ENCODE measurements at places on chromosomes 5 and 9.

DNA sequence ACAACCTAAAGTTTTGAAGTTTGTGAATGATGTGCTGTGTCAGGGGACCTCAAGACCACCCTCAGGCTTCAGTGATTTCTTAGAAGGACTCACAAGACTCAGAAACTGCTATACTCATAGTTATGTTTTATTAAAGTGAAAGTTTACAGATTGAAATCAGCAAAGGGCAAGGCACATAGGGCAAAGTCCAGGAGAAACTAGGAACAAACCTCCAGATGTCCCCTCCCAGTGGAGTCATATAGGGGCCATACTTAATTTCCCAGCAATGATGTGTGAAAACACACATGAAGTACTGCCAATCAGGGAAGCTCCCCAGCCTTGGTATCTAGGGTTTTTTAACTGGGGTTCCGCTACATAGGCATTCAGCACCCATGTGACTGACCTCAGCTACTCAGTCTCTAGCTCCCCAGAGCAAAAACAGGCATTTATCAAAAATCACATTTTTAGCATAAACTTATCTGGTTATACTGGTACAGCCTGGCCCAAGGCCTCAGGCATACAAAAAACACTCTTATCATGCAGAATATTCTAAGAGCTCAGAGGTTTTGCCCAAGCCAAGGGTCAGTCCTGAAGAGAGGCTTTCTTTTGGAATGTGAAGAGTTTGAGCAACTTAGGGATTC, 74.7 kb upstream of the ANKRD55 start:
- no peak for DNase-seq

DNA sequence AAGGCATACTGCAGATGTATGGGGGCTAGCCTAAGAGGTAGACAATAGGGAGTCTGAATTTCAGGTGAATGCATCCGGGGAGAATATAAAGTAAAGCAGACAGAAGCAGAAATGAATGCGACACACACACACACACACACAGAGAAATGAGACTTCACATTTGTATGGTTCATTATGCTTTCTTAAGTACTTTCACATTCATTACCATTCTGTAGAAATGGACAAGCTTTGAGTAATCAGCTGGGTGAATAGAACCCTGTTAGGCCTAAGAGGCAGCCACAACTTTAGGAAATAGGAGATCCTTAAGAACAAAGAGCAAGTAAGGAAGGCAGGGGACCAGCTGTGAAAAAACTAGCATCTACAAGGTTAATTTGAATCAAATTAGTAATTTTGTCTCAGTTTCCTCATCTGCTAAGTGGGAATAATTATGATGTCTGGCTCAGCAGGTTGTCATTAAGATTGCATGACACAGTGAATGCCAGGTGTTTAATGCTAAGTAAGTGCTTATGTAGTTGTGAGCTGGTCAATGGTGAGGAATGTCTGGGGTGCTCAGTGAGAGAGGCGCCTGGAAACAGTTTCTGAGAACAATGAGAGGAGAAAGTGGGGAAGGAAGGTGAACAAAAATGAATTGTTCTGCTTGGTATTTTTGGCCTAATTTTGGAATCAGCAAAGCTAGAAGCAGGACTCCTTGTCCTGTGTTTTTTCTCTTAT, 265.8 kb upstream of the CLINT1 start:
- DNase-seq, result no peak

- DNase-seq, result no peak
These were observed 134.0 kb downstream of the DMRT2 start for GRCh38 chr9:1184146-1184545.

DNA sequence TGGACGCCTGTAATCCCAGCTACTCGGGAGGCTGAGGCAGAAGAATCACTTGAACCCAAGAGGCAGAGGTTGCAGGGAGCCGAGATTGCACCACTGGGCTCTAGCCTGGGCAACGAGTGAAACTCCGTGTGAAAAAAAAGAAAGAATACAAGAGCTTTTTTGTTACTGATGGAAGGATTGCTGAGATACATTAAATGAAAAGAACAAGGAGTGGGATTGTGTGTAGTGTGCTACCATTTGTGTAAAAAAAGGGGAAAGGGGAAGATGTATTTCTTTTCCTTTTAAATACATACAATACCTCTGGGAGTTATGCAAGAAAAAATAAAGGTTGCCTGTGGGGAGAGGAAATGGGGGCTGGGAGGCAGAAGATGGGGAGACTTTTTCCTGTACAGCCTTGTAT, 14.7 kb upstream of the GARNL3 start:
- no peak for DNase-seq

DNA sequence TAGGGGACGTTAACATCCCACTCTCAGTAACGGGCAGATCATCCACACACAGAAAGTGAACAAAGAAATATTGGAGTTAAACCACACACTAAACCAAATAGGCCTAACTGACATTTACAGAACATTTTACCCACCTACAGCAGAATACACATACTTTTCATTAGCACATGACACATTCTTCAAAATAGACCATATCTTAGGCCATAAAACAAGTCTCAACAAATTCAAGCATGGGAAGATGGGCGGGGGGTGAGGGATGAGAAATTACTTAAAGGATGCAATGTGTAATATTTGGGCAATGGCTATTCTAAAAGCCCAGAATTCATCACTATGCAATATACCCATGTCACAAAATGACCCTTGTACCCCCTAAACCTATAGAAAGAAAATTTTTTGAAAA, 226.2 kb downstream of the ATPSCKMT start:
- DNase-seq, result no peak

DNA sequence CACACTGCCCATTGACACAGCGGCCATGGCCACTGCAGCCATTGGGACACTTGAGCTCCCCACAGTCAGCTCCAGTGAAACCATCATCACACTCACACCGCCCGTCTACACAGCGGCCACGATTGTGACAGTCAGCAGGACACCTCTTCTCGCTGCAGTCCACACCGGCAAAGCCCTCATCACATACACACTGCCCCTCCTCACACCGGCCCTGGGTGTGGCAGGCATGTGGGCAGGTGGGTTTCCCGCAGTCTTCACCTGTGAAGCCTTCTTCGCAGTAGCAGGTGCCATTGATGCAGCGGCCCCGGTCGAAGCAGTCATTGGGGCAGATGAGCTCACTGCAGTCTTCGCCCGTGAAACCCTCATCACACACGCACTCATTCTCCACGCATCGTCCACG, 31.5 kb downstream of the TNC start:
- DNase-seq, result no peak

- DNase-seq, result no peak
These were observed 17.5 kb downstream of the CDH12 start for GRCh38 chr5:22835686-22836085.

DNA sequence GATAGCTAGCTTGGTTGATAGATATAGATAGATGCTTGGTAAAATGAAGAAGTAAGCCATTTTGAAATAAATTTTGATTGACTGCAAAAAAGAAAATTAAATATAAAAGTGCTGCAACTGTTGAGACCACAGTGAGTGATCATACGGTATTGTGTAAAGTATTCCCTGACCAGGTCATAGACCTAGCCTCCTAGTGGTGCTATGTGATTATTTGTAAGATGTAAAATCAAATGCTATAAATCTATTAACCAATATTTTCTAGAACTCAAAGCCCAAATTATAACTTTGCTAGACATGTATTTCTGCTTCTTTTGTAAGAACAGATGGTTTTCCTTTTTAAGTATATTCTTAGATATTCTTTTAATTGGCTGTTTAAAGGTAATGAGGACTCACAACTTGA, 480.2 kb upstream of the PTPRD start:
- DNase-seq, result no peak

GRCh38 chr9:81787747-81788632, 98.6 kb upstream of the TLE1 start:
- DNase-seq, result no peak

All from stimulated activated CD4-positive, alpha-beta T cell treated with anti-CD3 and anti-CD28 coated beads, Interleukin-1b, Interleukin-23, amount 100 ng/mL, for 1 hour (primary cell).